ENCODE measurements at places on chromosomes 16 and 17.

DNA sequence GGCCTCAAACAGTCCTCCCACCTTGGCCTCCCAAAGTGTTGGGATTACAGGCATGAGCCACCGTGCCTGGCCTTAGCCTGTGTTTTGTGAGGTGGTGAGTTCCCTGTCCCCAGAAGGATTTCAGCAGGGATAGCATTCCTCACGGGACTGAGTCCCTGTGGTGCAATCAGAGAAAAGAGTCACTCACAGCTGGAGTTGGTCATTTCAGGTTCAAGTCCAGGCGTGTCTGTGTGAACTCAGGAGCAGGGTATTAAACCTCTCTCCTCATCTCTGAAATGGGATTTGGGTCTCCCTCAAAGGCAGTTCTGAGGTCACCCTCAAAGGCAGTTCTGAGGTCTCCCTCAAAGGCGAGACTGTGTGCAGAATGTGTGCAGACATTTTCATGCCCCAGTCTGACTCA lies 28.6 kb downstream of the NPTX1 start:
- no peak for DNase-seq

DNA sequence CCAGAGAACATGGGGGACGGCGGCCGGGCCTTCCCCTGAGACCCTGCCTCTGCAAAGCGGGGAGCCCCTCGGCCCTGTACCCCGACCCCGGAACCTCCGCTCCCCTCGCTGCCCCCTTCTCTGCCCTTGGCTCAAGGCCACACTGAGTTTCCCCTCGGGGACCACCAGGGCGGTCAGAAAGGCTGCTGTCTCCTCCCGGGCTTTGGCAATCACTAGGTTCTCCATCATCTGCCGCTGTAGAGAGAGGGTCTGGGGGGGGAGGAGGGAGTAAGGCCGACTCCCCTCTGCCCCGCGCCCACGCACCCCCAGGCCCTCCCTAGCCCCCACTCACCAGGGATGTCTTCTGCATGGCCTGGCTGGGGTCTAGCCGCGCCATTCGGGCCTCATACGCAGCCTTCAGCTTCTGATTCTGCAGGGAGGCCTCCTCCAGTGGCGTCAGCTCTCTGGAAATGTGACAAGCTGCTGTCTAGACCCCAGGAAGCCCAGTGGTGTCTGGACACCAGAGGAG lies 8.4 kb downstream of the VPS9D1 start:
- no peak for DNase-seq

GRCh38 chr16:31074814-31075183 lies 577 bp downstream of the ZNF646 start:
- no peak for DNase-seq

- DNase-seq = no peak
These were observed 9.3 kb downstream of the NOD2 start for GRCh38 chr16:50702725-50703124.

GRCh38 chr17:3905017-3905520 lies 11.2 kb downstream of the P2RX1 start:
- no peak for DNase-seq

- no peak for DNase-seq
These were observed 119.0 kb downstream of the SPECC1 start for GRCh38 chr17:20128036-20128667.

GRCh38 chr17:20924306-20924705 lies 118.5 kb downstream of the USP22 start:
- DNase-seq = no peak

DNA sequence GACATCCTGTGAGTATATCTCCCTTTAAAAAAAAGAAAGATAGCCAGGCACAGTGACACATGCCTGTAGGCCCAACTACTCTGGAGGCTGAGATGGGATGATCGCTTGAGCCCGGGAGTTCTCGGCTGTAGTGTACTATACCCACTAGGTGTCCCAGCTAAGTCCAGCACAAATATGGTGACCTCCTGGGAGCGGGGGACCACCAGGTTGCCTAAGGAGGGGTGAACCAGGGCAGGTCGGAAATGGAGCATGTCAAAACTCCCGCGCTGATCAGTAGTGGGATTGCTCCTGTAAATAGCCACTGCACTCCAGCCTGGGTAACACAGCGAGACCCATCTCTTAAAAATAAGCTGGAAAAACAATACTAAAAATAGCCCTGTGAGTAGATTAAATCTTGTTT lies 29.4 kb downstream of the GINS2 start:
- DNase-seq = no peak

DNA sequence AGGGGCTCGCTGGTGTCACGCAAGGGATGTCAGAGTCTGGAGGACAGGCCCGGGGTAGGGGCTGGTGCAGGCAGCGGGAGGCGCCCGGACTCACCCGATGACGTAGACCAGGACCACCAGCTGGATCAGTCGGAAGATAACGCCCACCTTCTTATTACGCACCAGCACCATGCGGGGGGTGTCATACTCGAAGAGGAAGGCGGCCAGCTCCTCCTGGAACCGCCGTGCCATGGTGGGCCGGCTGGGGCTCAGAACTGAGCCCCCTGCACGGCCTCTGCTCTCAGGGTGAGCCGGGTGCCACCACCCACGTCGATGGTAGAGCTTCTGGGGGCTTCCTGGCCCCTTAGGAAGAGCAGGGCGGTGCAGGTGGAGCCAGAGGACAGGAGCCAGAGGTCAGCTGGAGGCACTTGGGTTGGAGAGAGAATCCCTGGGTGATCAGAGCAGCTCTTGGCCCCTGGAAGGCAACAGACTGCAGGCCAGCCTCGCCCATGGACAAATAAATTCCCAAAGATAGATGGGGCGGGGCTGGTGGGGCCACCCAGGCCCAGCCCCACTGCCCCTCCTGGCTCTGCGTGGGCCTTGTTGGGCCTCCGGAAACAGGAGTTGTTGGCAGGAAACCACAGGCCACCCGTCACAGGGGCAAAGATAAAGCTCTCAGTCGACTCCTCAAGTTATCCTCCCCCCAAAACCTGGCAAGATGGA lies at the start of gene P2RX1:
Gene P2RX1, minus strand, starts transcription at position 471 of the 702 bp plus-strand sequence. Its CDS starts 240 bp downstream, at position 231.
- no peak for DNase-seq

DNA sequence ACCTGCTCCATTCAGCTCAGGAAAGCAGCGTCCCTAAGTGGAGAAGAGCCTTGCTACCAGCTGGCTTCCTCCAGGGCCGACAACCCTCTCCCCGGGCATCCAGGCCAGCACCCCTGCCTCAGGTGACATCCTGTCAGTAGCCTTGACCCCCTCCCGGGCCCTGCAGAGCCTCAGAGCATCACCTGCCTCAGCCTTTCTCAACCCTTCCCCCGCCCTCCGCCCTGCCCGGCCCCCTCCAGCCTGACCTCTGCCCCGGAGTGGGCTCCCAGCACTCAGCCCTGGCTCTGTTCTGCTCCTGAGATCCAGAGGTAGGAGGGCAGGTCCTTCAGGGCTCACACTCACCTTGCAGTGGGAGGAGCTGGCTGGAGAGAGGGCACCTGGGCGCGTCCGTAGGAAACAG lies 73.8 kb upstream of the METRNL start:
- DNase-seq = no peak

GRCh38 chr17:13665872-13666635 lies 64.3 kb upstream of the HS3ST3A1 start:
- DNase-seq = no peak

- no peak for DNase-seq
These were observed 545.7 kb downstream of the NPIPA7 start for GRCh38 chr16:16924613-16925012.
